Activated CD4-positive, alpha-beta T cell treated with anti-CD3 and anti-CD28 coated beads, Interleukin-2, Interleukin-6, amounts not matched to agents 100 ng/mL and 50 ng/mL, durations not matched to agents 16 hours and 8 hours (primary cell): ENCODE measurements at places on chromosomes 4 and X.
A peak's percentile ranks its signal among the peaks of the same experiment; 100 is the strongest.

DNA sequence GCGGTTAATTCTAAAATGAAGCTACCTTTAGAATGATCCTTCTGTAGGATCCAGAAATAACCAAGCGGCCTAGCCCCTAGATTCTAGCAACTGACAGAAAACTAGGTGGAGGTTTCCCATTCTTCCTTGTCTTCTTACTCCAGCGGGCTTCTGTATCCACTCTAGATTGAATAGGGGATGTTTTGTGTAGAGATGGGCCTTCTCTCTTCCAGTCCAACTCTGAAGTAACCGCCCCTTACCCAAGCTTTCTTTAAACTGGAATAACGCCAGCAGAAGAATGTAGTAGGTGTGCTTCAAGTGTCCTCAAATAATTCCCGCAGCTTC is 386 bp upstream of the TMEM184C start:
- no peak for DNase-seq

DNA sequence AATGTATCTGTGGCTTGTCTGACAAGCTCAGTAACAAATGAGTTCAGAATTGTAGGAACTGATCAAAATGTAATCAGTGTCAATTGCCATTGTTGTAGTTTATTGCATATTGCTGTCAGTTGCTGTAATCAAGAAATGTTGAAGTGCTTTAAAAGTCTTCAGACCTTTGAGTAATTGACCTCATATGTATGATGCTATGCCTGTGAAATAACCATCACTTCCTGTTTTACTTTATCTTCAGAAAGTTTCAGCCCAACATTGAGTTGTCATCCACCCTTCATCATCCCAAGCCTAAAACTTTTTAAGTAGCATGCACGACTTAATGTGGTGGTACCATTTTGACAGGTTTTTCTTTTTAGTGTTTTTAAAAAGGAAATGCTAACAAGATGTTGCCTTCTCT is 212.4 kb downstream of the ARHGAP10 start:
- DNase-seq: peak; percentile 15

DNA sequence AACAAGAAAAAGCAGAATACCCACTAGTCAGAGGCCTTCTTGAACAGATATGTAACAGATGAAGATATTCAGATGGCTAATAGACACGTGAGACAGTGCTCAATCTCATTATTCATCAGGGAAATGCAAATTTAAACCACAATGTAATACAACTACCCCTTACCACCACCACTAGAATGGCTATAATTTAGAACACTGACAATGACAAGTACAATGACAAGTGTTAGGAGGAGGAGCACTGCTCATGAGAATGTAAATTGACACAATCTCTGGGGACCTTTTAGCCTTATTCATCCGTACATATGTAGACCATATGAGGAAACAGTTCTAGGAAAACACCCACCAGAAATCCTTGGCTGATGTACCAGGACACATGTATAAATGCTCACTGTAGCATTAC is 13.1 kb downstream of the ZNF81 start:
- no peak for DNase-seq

- DNase-seq: no peak
These were observed 263.7 kb upstream of the UGT8 start for GRCh38 chr4:114334884-114335330.

GRCh38 chrX:119399772-119400101 is 601 bp downstream of the SLC25A43 start:
- DNase-seq: no peak

- no peak for DNase-seq
These were observed 103.8 kb downstream of the TBC1D19 start for GRCh38 chr4:26687728-26688127.

- DNase-seq: no peak
These were observed 40.1 kb upstream of the PASD1 start for GRCh38 chrX:151523351-151523750.

DNA sequence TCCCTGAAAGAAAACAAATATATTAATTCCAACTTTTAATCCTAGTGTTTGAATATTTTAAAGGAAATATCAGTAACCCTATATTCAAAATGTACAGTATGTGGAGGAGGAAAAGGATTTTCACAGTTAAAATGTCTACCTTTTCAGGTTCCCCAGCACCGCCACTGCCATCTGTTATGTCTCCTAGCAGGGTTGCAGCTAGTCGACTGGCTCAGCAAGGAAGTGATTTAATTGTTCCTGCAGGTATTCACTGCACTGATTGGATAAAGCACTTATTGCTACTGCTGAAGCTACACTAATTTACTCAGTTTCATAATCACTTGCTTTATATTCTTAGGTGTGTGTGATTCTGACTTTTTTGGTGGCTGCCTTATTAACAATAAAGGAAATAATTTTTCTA is 65.5 kb upstream of the FHDC1 start:
- no peak for DNase-seq

DNA sequence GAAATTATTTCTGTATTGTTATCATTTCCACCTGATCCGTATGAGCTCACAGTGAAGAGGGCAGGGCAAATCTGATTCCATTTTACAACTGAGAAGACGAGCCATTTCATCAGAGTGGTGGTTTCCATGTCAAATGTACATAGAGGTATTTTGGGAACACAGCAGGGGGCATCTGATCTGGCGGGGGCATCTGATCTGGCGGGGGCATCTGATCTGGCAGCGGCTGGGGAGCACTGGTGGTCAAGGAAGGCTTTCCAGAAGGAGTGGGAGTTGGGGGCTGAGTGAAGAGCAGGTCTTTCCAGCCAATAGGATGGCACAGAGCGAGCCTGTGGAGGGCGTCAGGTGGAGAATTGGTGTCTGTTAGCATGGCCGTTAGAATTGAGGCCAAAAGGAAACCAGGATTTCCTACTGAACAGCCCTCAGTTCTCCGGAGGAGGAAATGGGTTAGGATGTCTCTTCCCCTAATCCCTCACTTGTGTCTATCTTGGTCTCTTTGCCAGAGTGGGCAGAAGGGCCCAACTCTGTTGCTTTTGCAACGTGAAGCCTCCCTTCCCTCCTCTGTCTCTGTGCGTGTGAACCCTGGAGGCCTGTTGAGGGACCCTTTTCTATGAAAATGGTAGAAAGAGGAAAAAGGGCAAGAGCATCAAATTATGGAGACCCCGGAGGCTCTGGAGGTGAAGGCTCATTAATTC is 41.3 kb downstream of the RHOH start:
- no peak for DNase-seq

DNA sequence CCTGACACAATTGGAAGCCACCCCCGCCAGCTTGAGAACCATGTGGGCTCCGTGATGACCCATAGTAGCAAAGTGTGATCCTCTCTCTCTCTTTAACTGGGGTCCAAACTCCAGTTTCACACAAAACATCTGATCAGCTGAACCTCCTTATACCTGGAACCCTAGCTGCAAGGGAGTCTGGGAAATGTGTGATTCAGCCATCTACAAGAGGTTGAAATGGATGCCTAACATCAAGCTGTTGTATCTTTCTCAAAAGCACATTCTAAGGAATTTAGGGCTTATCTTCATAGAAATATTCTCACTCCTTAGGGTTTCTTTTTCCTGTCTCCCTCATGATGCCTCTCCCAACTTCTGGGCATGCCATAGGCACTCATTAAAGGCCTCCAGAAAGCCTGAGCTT is 126.0 kb downstream of the BCOR start:
- no peak for DNase-seq

DNA sequence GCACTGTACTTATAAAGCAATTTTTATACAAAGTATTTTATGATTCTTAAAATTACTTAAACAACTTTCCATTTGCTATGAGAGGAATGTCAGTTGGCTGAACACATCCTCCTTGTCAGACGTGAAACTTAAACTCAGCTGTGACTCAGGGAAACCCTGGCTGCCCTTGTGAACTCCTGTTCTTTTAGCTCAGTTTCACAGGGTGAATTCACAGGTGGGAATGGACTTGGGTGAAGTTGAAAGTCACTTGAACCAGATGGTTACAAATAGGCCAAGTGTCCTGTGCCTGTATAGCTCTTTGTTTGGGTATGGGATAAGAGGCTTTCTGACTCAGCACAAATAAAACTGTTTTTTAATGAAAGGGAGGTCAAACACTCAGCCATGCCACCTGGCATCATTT is 67.4 kb upstream of the FAM47B start:
- no peak for DNase-seq

GRCh38 chr4:173448608-173449379 is 49.9 kb upstream of the SCRG1 start:
- DNase-seq: no peak

DNA sequence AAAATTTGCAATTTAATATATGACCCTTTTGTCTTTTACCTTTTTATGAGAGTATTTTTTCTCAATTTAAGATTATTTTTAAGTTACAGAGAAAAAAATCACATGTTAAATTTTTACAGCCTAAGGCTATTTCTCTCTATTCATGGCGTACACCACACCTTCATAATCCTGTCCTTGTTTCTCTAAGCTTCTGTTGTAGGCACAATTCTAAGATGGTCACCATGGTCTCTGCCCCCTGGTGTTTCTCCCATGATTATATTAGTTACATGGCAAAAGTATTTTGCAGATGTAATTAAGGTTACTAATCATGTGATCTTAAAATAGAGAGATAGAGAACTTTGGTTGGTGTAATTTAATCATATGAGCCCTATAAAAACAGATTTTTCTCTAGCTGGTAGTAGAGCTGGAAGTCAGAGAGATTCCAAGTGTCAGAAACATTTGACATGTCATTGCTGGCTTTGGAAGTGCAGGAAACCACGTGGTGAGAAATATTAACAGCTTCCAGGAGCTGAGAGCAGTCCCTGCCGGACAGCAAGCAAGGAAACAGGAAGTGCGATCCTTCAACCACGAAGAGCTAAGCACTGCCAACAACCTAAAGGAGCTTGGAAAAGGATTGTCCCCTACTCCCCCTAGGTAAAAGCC is 89.8 kb downstream of the EIF4E start:
- no peak for DNase-seq

DNA sequence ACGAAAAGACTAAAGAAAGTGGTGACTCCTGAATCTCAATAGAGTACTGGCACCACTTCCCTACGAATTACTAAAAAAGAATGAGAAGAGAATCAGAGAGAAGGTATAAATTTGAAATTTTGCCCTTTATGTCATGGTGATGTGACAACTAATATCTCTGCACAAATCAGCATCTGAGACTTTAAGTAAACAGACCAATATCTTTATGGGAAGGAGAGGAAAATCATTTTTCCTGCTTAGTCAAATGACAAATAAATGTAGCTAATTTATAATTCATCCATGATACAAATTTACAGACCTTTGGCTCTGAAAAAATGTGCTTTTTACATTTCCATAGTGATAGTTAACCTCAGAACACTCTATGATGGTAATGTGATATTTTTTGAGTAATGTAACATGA is 424.8 kb upstream of the EPHA5 start:
- no peak for DNase-seq

DNA sequence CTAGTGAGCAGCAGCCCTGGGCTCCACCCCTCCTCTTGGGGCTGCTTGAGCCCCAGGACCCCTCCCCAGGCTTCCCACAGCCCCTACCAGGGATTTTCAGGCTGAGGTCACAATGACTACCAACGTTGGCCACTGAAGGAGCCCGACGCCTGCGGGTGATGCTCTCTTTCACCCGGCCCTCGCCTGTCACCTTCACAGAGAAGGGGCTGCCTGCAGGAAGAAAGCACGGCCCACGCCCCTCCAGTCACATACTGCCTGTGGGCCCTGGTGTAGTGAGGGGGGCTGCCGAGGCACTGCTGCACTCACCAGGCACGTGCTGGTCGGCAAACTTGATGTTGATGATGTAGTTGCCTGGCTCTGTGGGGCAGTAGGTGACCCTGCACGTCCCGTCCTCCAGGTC is 22.0 kb downstream of the FLNA start:
- DNase-seq: no peak

- DNase-seq: no peak
These were observed 9.4 kb upstream of the COPS4 start for GRCh38 chr4:83025563-83025962.

GRCh38 chr4:24722026-24722568 is 73.3 kb upstream of the SOD3 start:
- DNase-seq: no peak

- DNase-seq: no peak
These were observed 1.7 kb downstream of the EIF1AX start for GRCh38 chrX:20139966-20140365.

- DNase-seq: peak; percentile 16
These were observed 49.1 kb upstream of the FBXW7 start for GRCh38 chr4:152585023-152585441.

GRCh38 chrX:48677516-48677915 is 6.1 kb upstream of the WAS start:
- DNase-seq: no peak

- no peak for DNase-seq
These were observed 1071.8 kb downstream of the CCSER1 start for GRCh38 chr4:91198951-91199350.

- peak; percentile 68 for DNase-seq
These were observed 68.4 kb downstream of the MID2 start for GRCh38 chrX:107894038-107894437.

- no peak for DNase-seq
These were observed 52.5 kb upstream of the INTU start for GRCh38 chr4:127580300-127580699.

DNA sequence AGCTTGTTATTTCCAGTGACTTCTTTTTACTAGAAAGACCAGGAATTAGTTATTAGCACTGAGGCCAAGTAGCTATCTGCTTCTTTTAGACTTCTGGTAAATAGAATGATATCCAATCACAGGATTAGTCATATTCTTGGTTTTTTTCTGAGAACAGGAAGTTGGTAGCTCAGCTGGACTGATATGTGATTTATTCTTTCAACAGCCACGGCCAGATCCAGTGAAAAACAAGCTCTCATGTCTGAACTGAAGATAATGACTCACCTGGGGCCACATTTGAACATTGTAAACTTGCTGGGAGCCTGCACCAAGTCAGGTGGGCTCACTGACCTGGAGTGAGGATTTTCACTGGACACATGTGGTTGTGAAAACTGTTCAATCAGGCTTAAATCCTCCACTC is 48.6 kb downstream of the PDGFRA start:
- DNase-seq: peak; percentile 74

GRCh38 chr4:124958847-124959246 is 246.3 kb upstream of the ANKRD50 start:
- no peak for DNase-seq

DNA sequence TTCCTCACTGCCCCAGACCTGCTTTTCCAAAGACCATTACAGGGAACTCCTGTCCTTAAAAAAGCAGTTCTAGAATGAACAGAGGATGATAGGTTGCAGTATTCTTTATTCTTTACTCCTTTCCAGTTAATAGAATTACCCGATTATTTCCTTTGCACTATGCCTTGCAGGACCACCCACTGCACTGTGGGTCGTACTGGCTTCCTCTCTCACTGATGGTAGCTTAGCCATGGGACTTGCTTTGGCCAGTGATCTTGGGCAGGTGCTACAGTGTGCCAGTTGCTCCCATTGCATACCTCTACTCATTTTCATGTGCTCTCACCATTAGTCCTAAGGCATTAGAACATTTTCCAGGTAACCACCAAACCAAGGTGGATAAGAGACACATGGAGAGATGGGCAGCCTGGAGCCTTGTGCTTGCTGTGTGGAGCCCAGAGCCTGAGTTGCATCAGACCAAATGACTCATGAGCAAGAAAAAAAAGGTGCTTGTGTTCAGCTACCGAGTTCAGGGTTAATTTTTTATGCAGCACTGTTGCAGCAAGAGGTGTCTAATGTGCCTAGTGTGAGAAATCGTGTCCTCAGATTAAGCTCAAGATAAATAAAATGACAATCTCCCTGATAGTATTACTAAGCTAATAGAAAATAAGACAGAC is 7.6 kb upstream of the UNC5C start:
- DNase-seq: no peak

- DNase-seq: no peak
These were observed 97.9 kb downstream of the NR3C2 start for GRCh38 chr4:148344352-148344751.

GRCh38 chrX:139559383-139560042 is 29.0 kb downstream of the F9 start:
- peak; percentile 47 for DNase-seq
